ENCODE measurements at places on chromosomes 1 and 21.

DNA sequence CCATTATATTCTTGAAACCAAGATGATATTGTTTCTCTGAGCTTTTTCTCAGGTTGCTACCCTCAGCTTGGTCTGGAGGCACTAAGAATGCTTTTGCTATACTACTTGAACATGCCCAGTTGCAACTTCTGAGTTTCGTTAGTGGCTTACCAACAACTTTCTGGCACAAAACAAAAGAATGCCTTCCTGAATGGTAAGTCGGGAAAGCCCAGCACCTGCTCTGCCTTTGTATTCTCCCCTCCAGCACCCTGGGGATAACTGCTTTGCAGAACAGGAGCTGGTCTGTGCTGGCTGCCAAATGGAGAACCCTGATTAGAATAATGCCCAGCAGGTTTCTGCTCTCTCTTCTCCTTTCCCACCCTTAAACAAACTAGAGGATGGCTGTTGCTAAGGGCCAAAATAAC, 149.3 kb downstream of the TGFB2 start:
- DNase-seq = no peak

GRCh38 chr21:39125752-39126485, 57.3 kb downstream of the PSMG1 start:
- no peak for DNase-seq

DNA sequence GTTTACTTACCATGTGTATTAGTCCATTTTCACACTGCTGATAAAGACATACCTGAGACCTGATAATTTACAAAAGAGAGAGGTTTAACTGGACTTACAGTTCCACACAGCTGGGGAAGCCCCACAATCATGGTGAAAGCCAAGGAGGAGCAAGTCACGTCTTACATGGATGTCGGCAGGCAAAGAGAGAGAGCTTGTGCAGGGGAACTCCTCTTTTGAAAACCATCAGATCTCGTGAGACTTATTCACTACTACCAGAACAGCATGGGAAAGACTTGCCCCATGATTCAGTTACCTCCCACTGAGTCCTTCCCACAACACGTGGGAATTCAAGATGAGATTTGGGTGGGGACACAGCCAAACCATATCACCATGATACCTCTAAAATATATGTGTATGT, 39.3 kb upstream of the ERRFI1 start:
- no peak for DNase-seq

- DNase-seq = no peak
Observed at GRCh38 chr1:207838156-207839082, 72.5 kb downstream of the CD34 start.

DNA sequence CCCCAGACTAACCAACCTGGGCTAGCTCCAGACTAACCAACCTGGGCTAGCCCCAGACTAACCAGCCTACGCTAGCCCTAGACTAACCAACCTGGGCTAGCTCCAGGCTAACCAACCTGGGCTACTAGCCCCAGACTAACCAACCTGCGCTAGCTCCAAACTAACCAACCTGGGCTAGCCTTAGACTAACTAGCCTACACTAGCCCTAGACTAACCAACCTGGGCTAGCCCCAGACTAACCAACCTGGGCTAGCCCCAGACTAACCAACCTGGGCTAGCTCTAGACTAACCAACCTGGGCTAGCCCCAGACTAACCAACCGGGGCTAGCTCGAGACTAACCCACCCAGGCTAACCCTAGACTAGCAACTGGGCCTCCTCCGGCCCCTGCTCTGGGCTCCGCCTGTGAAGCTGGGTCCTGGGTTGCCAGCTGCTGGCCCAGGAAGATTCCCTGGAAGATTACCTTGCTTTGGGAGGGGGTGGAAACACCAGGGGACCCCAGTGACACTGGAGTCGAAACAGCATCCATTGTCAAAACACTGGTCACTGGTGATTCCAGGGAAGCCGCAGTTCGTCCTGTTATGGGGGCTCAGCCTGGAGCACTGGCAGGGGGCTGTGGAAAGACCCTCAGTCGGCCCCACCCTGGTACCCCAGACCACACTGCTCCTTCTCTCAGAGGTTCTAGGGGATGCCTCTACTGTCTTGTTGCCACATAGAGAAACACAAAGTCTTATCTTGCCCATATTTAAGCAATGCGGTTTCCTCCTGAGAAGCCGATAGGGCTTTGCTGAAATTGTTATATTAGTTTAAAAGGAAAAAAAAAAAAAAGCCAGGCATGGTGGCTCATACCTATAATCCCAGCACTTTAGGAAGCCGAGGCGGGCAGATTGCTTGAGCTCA, 1.1 kb downstream of the TFF2 start:
- no peak for DNase-seq

- DNase-seq = no peak
Observed at GRCh38 chr1:19457607-19458006, 27.7 kb downstream of the CAPZB start.

DNA sequence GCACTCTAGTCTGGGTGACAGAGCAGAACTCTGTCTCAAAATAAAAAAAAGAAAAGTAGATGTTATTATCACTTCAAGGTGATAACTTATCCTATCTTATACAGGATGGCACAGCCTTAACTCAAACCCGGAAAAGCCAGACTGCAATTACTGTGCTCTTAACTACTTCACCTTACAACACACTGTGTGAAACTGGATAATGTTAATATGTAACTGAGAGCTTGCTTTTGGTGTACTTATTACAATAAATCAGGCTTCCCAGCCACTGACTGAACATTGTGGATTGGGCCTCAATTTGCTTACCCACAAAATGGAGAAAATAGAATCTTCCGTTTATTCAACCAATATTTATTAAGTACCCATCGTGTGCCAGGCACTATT, 1.4 kb downstream of the ORC1 start:
- DNase-seq = no peak

DNA sequence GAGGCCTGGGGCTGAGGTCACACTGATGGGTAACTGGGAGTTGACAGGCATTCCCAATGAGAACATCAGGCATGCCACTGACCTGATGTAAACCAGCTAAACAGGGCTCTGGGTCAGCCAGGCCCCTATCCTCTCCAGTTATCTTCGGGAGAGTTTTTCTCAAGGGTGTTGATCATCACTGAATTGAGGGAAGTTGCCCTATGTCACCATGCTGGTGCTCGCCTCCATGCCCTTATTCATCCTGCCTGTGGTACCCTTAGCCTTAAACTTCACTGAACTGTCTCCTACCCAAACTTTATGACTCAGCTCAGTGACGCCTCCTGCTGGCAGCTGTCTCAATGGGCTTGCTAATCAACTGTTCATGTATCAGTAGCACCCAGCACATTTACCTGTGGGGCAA, 80.7 kb upstream of the TNR start:
- DNase-seq = no peak

- DNase-seq = no peak
Observed at GRCh38 chr1:25747046-25747719, 52.8 kb upstream of the SELENON start.

DNA sequence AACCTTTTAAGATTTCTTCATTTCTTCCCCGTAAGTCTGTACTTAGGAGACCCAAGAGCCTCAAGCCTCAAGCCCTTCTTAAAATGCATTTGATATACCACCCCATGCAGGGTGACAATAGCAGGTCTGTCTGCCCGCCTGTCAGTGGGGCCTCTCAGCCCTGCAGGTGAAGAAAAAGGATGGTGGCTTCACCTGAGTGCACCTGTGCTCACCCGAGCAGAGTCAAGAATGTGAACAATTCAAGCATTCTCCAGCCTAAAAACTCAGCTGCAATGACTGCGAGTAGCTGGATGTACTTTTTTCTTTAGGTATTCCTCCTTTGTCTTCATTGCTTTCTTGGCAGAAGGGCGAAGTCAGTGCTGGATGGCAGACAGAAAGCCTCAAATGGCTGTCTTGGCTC, 203.3 kb downstream of the LMX1A start:
- no peak for DNase-seq

- DNase-seq = no peak
Observed at GRCh38 chr1:43238085-43238484, 31.7 kb upstream of the TMEM125 start.
